H7 (cell line): ENCODE measurements at places on chromosomes 7 and 10.
A peak's percentile ranks its signal among the peaks of the same experiment; 100 is the strongest.

DNA sequence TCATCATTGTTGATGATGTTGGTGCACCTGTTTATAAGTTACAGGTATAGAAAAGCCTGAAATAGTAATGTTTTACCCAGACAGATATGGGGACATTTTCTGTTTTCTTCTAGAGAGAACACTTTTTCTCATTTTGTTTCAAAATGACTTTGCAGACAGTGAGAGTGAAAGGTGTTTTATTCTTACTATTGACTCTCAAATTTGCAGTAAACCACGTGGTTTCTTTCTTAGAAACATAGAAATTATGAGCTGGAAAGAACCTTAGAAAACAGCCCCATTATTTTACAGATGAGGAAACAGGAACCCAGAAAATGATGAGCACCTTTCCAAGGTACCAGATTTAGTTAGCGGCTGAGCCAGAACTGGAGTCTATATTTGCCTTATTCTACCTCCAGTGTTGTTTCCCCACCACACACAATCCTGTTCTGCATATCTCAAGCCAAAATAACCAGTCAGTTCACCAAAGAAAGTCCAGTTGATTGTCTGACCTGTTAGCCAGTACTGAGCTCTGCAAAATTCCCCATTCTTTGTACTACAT lies 138.9 kb upstream of the AHR start:
- no peak for DNase-seq

- DNase-seq, result no peak
Measured at GRCh38 chr7:45417735-45418134, 156.4 kb upstream of the ADCY1 start.

DNA sequence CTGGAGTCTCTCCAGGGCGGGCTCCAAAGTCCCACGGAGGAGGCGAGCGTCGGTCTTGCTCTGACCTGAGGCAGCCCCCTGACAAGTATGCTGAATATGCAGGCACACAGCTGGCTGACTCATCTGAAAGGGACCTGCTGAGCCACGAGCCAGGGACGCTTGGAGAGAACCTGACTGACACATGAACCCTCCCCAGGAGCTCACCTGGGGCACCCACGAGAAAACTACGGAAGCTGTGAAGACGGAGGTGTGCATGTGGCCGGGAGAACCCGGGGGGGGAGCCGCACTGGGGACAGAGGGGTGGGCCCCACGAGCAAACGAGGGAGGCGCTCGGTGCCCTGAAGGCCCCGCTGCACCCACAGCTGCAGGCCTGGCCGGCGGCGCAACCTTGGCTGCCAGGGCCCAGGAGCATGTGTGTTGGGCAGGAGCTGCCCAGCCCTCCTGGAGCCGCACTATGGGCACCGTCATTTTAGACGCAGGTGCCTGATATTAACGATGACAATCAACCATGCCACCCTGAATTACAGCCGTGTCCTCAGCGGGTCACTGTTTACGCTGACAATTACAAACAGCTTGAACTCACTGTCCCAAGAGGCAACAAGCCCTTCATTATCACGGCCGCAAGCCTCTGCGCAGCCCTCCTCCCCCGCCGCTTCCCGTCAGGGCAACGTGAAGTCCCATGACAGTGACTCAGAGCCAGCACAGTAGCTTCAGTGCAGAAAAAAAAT lies 64.7 kb downstream of the DIP2C start:
- peak; percentile 89 for DNase-seq

GRCh38 chr7:44081266-44081748 lies 1.0 kb downstream of the POLM start:
- DNase-seq, result no peak

- DNase-seq, result peak; percentile 74
Measured at GRCh38 chr10:124152139-124153022, 59.0 kb upstream of the CHST15 start.

DNA sequence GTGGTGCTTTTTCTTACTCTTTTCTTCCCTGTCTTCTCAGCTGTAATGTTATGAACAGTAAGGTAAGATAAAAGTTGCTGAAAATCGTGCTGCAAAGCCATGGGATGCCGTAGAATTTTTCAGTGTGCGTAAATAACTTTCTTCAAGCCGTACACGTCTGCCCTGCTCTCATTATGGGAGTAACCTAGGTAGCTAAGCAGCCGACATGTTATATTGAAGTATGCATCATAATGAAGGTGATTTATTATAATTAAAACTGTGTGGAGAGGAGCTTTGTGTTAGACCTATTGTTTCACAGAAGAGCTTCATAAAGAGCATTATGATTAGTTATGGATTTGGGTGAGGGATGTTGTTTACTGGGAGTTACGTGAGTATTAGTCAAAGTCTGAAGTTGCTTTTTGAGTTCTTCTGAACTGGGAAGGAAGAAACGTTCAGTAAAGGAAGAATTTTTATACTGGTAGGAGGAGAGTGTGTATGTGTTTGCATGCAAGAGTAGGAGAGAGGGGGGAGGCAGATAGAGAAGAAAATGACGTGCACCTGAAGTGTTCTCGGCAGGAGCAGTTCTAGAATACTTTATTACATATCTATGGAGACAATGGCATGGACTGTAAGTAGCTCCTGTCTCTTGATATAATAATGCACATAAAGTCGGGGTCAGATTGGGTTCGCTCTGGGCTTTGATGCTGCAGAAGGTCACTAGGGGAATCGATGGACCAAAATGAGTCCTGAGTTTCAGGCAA lies 56.3 kb downstream of the POU6F2 start:
- no peak for DNase-seq

GRCh38 chr7:138982204-138982623 lies 1.0 kb upstream of the KIAA1549 start:
- no peak for DNase-seq

DNA sequence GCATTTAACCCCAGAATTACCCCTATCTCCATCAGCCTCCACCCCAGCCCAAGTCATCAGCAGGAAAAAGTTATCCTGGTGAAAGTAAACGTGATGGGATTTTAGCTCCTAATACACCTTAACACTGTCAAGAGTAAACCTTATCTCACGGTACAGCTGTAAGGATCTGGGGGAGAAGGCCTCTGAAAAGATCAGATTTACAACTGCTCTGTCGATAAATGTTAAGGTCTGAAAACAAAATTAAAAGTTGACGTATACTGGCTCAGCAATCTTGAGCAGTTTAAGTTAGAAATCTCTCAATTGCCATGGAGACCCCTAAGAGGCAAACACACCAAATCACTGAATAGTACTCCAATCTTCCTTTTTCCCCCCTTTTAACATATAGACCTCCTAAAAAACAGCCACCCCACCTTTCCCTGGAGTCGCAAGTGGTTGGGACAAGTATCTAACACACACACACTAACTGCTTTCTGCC lies 6.1 kb downstream of the SKAP2 start:
- DNase-seq, result no peak

DNA sequence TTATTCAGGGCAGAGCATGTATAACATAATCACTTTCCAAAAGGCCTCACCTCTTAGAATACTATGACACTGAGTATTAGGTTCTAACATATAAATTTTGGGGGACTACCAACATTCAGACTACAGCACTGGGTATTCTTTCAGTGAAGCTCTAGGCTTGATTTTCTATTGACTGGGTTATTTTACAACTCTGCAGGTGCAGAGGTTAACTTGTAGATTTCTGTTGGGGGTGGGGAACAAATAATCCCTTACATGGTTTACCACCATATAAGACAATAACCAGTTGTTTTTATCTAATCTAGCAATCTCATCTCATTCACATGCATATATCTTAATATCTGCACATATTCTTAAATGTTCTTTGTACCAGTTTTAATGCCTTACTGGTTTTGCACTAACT lies 73.9 kb downstream of the ATE1 start:
- no peak for DNase-seq

DNA sequence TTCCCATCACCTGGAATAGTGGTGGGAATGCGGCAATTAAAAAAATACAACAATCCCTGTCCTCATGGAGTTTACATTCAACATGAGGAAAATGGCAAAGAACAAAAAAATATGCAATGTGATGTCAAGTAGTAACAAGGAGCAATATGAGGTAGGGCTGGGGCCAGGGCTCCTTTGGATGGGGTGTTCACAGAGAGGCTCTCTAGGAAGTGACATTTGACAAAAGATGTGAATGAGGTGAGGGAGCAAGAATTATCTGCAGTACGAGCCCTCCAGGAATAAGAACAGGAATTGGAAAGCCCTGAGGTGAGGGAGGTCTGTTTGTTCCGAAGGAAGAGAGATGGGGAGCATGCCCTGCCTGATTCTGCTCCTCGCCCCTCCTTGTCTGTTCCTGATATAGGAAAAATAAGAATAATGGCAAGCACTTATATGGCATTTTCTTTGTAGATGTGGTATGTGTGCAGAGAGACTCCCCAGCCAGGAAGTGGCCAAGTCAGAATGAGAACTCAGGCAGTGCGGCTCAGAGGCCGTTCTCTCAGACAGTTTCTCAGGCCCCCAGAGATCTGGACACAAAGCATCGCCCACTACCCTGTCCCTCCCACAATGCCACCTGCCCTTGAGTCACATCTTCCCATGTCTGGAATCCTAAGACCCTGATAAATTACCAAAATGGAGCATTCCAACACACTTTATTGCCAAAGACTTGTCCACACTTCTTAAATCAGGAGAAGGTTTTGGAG lies 105.6 kb downstream of the APBB1IP start:
- no peak for DNase-seq

- DNase-seq, result no peak
Measured at GRCh38 chr7:155071916-155072571, 1.9 kb downstream of the HTR5A start.

DNA sequence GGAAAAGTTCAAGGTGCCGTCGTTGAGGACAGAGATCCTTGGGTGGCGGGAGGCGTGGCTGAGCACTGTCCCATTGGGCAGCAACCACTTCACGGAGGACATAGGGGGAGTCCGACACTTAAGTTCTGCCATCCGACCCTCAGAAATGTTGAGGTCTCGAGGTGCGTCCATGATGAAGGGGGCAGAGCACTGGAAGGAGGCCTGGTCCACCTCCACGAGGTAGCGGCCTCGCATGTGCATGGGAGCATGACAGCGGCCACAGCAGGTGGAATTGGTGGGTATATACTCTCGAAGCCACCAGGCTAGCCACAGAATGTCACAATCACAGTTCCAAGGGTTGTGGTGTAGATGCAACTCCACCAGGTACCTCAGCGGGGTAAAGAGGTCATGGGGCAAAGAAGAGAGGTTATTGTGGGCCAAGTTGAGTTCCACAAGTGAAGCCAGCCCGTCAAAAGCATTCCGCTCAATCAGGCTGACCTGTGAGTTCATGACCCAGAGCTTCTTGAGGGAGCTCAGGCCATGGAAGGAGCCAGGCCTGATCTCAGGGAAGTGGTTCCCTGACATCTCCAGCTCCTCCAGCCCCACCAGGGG lies 1.7 kb downstream of the LRRC4 start:
- no peak for DNase-seq

DNA sequence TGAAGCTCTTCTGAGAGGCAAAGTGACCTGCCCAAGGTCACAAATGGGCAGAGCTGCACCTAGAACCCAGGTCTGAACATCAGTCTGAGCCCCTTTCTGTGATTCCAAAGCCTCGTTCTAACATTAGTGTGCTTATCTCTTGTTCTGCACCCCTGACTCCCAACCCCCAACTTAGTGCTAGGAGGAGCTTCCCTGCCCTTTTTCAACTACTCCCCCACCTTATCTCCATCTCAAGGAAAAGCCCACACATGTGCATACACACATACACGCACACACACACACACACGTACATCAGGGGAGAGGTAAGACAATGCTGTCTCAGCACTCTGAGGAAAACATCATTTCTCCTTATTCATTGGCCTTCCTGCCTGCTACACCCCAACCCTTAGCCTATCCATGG lies 8.3 kb downstream of the PRRT4 start:
- no peak for DNase-seq

GRCh38 chr10:109592391-109592790 lies 330.9 kb downstream of the XPNPEP1 start:
- no peak for DNase-seq

- no peak for DNase-seq
Measured at GRCh38 chr10:77911535-77912123, 14.9 kb downstream of the DLG5 start.

DNA sequence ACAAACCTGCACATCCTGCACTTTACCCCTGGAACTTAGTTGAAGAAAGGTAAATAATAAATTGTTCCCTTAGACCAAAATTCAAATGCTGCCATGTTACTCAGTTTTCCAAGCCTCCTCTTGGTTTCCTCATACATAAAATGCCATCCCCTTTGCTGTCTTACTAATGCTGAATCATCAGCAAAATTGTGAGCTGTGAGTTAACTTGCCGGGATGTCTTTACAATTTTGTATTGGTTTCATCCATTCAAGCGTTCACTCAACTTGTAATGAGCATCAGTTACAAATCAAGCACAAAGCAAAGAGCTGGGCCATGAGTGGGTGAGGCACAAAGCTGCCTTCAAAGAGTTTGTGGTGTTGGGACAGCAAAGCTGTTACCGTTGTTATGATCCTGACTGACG lies 395.8 kb upstream of the ZMIZ1 start:
- DNase-seq, result no peak

GRCh38 chr7:94391726-94392392 lies 2.8 kb upstream of the COL1A2 start:
- DNase-seq, result peak; percentile 36

DNA sequence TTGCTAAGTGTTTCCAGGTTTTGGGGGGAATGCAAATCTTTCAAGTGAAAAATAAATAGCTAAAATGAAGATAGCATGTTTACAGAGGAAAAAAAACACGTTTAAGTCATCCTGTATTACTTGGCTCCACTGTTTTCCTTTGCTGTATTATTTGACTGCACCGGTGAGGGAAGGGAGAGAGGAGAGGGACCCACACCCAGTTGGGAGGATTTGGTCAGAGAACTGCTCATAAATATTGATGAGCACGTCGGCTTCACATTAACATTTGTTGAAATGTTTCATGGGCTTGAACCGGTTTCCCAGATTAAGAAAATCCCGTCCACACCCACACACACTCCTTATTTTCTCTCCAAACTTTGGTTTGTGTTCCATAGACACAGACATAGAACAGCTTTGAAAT lies 493.8 kb upstream of the MGMT start:
- no peak for DNase-seq

DNA sequence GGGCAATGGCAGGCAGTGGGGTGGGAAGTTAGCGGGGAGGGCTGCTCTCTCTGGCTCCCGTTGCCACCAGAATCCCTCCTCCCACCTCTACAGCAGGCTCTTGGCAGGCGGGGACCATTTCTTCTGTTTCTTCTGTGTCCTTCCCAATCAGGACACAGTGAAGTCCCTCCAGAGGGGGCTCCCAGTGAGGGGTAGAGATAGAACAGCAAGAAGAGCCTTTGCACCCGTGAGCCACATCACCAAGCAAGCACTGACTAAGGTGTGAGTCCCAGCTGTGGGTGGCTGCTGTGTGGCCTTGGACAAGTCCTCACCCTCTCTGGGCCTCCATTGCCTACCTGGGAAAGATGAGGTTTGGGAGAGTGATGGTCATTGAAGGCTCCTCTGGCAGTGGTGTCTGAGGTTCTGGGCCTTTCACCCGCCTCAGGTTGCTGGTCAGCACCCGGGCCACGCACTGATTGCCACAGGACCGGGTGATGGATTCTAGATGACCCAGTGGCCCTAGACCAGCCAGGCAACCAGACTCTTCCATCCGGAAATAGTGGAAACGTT lies 26.0 kb upstream of the PCBD1 start:
- no peak for DNase-seq

- DNase-seq, result no peak
Measured at GRCh38 chr7:96654630-96655188, 54.9 kb downstream of the SEM1 start.
